ENCODE measurements at places on chromosomes 1 and 21. TPM values are rescaled to one million over a fixed set of nuclear protein-coding genes. Genes with fewer than 3 reads are reported as not detected.

Gene CYYR1
- not detected for total RNA-seq

Gene EVA1B
- total RNA-seq = 6.3 TPM

DNA sequence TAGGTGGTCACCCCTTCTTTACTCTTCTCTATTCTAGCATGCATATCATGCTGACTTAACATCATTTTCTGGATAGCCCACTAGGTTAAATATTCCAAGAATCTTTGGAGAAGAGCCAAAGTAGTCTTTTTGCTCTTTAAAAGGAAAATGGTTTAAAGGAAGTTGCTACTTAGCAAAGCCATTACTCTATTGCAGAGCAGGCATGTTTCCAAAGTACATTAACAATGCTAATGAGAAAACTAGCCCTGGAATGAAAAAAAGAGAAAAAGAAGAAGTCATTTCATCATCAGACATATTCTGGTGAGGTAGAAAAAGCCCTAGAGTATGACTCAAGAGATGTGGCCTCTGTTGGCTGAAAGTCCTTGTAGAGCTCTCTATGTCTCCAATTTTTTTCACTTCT is 74.0 kb downstream of the NUF2 start:
- no peak overlapping the region for H3K4me3 ChIP-seq
- DNase-seq = no peak

DNA sequence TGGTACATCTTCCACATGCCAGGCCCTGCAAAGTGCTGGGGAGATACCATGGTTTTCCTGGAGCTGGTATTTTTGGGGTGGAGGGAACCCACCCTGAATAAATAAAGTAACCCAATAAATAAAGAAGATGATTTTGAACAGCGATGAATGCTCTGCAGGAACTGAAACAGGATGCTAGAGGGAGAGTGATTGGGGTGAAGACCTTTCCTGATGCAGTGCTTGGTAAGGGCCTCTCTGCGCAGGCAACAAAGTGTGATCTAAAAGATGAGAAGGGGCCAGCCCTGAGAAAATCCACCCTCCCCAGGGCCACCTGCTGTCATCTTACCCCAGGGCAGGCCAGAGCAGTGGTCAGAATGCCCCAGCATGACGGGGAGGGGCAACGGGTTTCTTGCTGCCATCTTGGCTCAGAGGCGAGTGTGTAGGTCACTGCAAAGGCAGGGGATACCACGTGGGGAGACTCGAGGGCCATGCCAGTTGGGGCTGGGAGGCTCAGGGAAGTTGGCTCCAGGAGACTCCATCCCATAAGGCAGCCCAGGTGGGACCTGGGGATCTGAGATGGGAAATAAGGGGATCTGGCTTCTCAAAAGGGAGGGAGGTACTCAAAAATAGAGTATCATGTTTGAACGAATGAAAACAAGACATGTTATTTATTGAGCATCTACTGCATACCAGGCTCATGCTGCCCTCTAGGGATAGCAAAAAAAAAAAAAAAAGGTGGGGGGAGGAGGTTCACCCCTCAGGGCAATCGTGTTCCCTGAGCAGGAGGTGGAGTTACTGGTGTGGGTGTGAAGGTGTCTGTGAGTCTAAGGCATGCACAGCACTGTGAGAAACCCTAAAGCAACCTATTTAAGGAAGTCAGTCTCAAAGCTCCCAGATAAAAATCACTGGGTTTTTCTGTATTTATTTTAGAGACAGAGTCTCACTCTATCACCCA is 2.8 kb downstream of the SRARP start:
- H3K27me3 ChIP-seq = no peaks in the 10 kb centered on the region
- no peak overlapping the region for H3K27ac ChIP-seq
- peaks cover 8% of the 10 kb centered on the region for H3K4me1 ChIP-seq
- DNase-seq = no peak
- no peak overlapping the region for H3K4me3 ChIP-seq

Gene KPRP
- not detected for total RNA-seq

Gene GBP6
- 0.23 TPM for total RNA-seq

Gene CYP2J2
- total RNA-seq = 3.2 TPM

GRCh38 chr1:216809649-216810048 is 86.4 kb upstream of the ESRRG start:
- H3K4me1 ChIP-seq = no peaks in the 10 kb centered on the region
- H3K27me3 ChIP-seq = no peaks in the 10 kb centered on the region
- DNase-seq = no peak

DNA sequence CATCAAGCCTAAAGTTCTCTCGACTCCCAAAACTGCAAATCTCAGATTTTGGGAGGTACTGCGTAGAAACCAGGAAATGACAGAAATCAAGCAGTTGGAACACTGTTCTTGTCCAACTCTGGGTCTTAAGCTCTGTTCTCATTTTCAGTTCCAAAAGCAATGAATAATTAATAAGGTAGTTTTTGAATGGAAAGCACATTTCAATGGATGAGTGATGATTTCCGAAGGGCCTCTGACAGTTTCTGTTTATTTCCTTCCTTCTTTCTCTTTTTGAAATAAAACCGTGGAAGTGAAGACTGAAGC is 20.9 kb upstream of the TARBP1 start:
- peaks cover 51% of the 10 kb centered on the region for H3K4me1 ChIP-seq
- no peak for DNase-seq
- H3K4me3 ChIP-seq = no peak overlapping the region
- peak overlapping the region; percentile 74 for H3K27ac ChIP-seq
- peaks cover 22% of the 10 kb centered on the region for H3K36me3 ChIP-seq
- H3K27me3 ChIP-seq = peaks cover 14% of the 10 kb centered on the region

- no peaks in the 10 kb centered on the region for H3K36me3 ChIP-seq
- H3K4me1 ChIP-seq = peaks cover 6% of the 10 kb centered on the region
- no peak overlapping the region for H3K27ac ChIP-seq
- H3K4me3 ChIP-seq = no peak overlapping the region
These were observed 4.0 kb upstream of the WNT3A start for GRCh38 chr1:228002792-228003191.

Gene MAGOH
- 114 TPM for total RNA-seq

Gene TMEM222
- 38.3 TPM for total RNA-seq

Gene KRTAP13-2
- total RNA-seq = not detected

DNA sequence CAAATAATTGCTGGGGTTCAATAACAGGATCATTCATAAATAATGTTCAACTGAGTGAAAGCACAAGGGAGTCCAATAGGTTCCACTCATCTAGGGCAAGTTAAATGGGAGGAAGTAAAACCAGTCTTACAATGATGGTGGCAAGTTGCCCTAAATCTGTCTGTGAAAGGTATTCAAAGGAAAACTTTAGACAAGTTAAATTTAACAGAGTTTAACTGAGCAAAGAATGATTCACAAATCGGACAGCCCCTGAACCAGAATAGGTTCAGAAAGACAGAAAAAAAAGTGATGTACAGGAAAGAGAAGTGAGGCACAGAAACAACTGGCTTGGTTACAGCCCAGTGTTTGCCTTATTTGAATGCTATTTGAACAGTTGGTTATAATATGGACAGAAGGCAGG is 183.5 kb upstream of the ADGRL4 start:
- no peaks in the 10 kb centered on the region for H3K27me3 ChIP-seq
- no peaks in the 10 kb centered on the region for H3K4me1 ChIP-seq
- H3K36me3 ChIP-seq = no peaks in the 10 kb centered on the region
- no peak overlapping the region for H3K27ac ChIP-seq
- H3K4me3 ChIP-seq = no peak overlapping the region
- no peak for DNase-seq

DNA sequence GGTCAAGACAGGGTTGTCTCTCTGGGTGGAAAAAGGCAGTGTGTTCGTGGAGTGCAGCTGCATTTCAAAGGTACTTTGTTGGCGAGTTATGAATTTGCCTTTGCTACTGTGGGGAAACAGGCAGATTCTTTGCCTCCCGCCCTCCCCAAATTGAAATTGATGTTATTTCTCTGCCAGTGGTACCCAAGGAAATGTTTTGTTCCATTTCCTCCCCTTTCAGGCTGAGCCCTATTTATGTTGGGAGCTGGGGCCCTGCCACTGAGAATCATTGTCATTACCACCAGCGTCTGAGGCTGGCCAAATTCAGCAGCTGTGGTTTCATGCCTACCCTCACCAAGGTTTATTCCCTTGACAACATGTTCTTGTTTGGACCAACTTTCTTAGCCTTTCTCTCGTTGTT is 48.5 kb upstream of the OLIG2 start:
- no peaks in the 10 kb centered on the region for H3K4me1 ChIP-seq
- peaks cover 12% of the 10 kb centered on the region for H3K27me3 ChIP-seq
- no peak overlapping the region for H3K27ac ChIP-seq

Gene EPHB2
- not detected for total RNA-seq

GRCh38 chr21:42262831-42263231 is 43.9 kb downstream of the ABCG1 start:
- no peaks in the 10 kb centered on the region for H3K27me3 ChIP-seq
- peaks cover 2% of the 10 kb centered on the region for H3K36me3 ChIP-seq
- H3K4me1 ChIP-seq = peaks cover 20% of the 10 kb centered on the region
- no peak overlapping the region for H3K27ac ChIP-seq

- H3K4me3 ChIP-seq = no peak overlapping the region
- no peaks in the 10 kb centered on the region for H3K4me1 ChIP-seq
- no peaks in the 10 kb centered on the region for H3K36me3 ChIP-seq
These were observed 101.0 kb downstream of the PDE9A start for GRCh38 chr21:42754270-42754933.

DNA sequence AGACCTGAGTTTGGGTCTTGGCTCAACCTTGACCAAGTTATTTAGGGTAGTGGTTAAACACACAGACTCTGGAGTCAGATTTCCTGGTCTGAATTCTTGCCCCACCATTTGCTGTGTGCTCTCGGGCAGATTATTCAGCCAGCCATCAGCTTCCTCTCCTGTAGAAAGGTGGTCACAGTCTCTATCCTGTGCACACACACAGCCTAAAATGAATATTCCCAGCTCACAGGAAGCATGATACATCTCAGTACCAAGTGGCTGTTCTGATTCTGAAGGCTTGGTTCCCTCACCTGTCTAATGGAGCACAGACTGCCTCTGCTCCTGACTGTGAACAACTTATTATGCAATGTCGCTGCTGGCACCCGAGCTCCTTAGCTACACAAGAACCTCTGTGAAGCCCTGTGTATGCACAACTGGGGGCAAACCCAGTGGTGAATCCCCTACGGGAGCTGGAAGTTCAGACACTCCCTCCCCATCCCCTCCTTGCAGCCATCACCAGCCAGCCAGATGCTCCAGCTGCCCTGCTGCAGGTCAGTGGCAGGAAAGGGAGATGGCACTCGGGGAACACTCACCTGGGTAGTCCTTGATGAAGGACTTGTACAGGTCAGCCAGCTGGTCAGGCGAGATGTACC is 13.7 kb downstream of the ENO1 start:
- peaks cover 40% of the 10 kb centered on the region for H3K4me1 ChIP-seq
- peaks cover 72% of the 10 kb centered on the region for H3K36me3 ChIP-seq
- no peak for DNase-seq
- H3K27ac ChIP-seq = peak overlapping the region; percentile 12
- no peak overlapping the region for H3K4me3 ChIP-seq

Gene CR1L
- total RNA-seq = not detected

Gene RGSL1
- total RNA-seq = not detected

GRCh38 chr1:25989440-25990234 is 8.2 kb downstream of the PAFAH2 start:
- H3K36me3 ChIP-seq = peaks cover 24% of the 10 kb centered on the region
- H3K27me3 ChIP-seq = no peaks in the 10 kb centered on the region
- peak overlapping the region; percentile 85 for H3K4me3 ChIP-seq
- no peak for DNase-seq
- peaks cover 57% of the 10 kb centered on the region for H3K4me1 ChIP-seq

Gene CSF3R
- total RNA-seq = 0.06 TPM

- H3K36me3 ChIP-seq = no peaks in the 10 kb centered on the region
- H3K4me1 ChIP-seq = no peaks in the 10 kb centered on the region
- H3K27ac ChIP-seq = no peak overlapping the region
- peaks cover 4% of the 10 kb centered on the region for H3K27me3 ChIP-seq
- no peak overlapping the region for H3K4me3 ChIP-seq
These were observed 27.3 kb upstream of the EPHA2 start for GRCh38 chr1:16183179-16183578.

DNA sequence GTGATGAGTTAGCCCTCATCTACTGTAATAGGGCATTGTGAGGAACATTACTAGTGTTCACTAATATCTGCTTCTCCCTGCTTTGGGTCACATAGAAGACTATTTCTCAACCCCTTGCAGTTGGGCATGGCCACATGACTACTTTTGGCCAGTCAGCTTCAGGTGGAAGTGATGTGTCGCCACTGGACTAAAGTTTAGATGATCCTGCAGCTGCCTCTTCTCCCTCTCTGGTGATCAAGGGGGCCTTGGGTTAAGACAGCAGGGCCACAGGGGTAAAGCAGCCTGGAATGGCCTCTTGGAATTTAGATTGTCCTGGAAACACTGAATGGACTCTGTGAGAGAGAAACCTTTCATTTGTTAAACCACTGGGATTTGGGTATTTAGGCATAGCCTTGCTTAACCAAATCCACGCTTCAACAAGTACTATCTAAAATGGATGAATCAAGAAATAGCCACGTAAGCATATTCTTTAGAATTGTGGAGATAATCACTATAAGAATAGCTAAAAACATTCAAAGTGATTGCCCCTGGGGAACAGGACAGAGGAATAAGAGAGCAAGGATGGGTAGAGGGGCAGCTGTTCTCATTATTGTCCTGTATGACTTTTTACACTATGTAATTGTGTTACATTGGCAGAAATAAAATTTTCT is 41.2 kb downstream of the OPRD1 start:
- no peak overlapping the region for H3K27ac ChIP-seq
- H3K4me3 ChIP-seq = no peak overlapping the region
- peaks cover 3% of the 10 kb centered on the region for H3K4me1 ChIP-seq
- no peaks in the 10 kb centered on the region for H3K36me3 ChIP-seq

All from activated naive CD8-positive, alpha-beta T cell treated with anti-CD3 and anti-CD28 coated beads for 36 hours (primary cell).